ENCODE measurements at places on chromosomes 3 and 15. TPM values are rescaled to one million over a fixed set of nuclear protein-coding genes. Genes with fewer than 3 reads are reported as not detected.

The C2CD4A gene
- total RNA-seq = 1.1 TPM

GRCh38 chr15:79640206-79640605 lies 208.1 kb downstream of the MINAR1 start:
- DNase-seq = no peak

DNA sequence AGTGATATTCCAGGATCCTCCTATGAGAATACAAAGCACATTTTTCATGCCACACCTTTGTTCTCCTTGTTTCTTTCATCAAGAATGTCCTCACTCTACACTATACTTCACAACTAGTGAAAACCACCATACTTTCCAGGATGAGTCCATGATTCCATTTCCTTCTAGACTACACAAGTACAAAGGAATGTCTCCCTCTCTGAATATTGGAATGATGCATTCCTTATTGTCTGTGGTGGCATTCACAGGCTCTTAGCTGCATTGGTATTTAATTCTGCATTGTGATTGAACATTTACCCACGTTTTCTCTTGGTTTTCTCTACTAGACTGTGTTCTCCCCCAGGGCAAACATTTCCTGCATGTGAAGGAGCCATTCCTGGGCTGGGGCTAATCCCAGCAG lies 217.5 kb downstream of the RAP2B start:
- DNase-seq = no peak

GRCh38 chr3:29697989-29698388 lies 417.1 kb downstream of the RBMS3 start:
- DNase-seq = no peak

DNA sequence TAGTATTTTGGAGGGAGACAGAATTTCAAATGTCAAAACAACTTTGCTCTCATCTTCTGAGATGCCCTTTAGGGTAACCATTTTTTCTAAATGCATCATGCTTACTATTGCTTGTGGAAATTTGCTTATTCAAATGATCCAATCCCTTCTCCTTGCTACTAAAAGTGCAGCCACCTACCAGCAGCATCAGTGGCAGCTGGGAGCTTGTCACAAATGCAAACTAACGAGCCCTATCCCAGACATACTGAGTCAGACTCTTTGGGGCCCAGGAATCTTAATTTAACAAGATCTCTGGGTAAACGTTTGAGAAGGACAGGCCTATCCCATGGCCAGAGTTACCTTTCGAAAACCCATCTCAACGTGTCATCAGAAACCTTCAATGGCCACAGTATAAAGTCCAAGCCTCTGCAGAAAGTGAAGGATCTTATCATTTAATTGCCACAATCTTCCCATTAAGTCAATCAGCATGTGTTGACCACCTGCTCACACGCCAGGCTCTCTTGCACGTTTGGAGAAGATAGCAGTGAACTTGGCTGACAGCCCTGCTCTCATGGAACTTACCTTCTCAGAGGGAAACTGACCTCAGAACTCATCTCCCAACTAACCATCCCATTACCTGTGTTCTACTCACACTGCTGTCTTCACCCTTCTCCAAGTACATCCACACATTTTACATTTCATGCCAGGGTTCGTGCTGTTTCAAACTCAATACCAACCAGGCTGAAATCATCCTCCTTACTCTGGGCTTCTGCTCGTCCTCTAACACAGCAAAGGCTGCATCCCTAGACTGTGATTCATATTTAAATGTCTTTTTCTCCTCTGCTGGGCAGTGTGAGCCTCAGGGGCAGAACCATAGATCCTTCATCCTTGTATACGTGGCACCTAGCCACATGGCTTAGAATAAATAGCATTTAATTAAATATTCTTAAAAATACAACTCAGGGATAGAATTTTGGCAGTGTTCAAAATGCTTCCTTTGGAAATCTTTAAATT lies 24.8 kb upstream of the VGLL4 start:
- no peak for DNase-seq

DNA sequence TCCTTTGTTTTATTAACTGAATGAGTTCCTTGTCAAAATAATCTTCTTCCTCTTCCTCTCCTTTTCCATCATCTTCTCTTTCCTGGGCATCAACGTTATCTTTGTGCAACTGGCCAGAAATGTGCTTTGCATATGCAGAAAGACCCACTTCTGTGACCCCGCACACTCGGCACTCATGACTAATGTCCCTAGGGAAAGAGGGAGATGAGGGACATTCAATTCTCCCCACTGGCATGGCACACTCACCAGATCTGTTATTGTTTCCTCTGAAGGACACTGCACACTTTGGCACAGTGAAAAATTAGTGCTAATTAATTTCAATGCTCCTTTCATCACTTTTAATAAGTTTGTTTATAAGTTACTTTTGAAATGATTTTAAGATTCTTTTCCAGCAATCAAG lies 34.0 kb downstream of the ZNF106 start:
- no peak for DNase-seq

DNA sequence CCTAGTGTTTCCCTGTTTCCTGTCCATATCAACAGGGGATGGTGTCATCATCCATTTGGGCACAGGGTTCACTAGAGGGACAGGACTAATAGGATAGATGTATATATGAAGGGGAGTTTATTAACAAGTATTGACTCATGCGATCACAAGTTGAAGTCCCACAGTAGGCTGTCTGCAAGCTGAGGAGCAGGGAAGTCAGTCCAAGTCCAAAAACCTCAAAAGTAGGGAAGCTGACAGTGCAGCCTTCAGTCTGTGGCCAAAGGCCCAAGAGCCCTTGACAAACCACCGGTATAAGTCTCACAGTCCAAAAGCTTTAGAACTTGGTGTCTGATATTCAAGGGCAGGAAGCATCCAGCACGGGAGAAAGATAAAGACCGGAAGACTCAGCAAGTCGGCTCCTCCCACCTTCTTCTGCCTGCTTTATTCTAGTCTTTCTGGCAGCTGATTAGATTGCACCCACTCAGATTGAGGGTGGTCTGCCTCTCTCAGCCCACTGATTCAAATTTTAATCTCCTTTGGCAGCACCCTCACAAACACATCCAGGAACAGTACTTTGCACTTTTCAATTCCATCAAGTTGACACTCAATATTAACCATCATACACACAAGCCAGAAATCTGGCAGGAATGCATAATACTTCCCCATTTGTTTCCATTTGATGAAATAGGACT lies 43.4 kb downstream of the CD200 start:
- no peak for DNase-seq

Measured in left colon (tissue), 2 donors.